ENCODE measurements at places on chromosomes 12 and 14. TPM values are rescaled to one million over a fixed set of nuclear protein-coding genes. Genes with fewer than 3 reads are reported as not detected.

CCDC196 gene
- not detected for total RNA-seq

IFNG-AS1 gene
- not detected for total RNA-seq

SMCO2 gene
- 0.17 TPM for total RNA-seq

KLHL33 gene
- total RNA-seq: 0.17 TPM

C12orf75 gene
- total RNA-seq: 79.7 TPM

CLEC6A gene
- total RNA-seq: not detected

CSRP2 gene
- total RNA-seq: 10.8 TPM

OLR1 gene
- total RNA-seq: not detected

TMPRSS12 gene
- not detected for total RNA-seq

VDR gene
- 17.0 TPM for total RNA-seq

WIF1 gene
- total RNA-seq: 0.15 TPM

CD9 gene
- total RNA-seq: 475 TPM

DAO gene
- not detected for total RNA-seq

DNAJC22 gene
- 3.3 TPM for total RNA-seq

All from smooth muscle cell of trachea (primary cell).